ENCODE measurements at places on chromosomes 4 and X.
A peak's percentile ranks its signal among the peaks of the same experiment; 100 is the strongest.

DNA sequence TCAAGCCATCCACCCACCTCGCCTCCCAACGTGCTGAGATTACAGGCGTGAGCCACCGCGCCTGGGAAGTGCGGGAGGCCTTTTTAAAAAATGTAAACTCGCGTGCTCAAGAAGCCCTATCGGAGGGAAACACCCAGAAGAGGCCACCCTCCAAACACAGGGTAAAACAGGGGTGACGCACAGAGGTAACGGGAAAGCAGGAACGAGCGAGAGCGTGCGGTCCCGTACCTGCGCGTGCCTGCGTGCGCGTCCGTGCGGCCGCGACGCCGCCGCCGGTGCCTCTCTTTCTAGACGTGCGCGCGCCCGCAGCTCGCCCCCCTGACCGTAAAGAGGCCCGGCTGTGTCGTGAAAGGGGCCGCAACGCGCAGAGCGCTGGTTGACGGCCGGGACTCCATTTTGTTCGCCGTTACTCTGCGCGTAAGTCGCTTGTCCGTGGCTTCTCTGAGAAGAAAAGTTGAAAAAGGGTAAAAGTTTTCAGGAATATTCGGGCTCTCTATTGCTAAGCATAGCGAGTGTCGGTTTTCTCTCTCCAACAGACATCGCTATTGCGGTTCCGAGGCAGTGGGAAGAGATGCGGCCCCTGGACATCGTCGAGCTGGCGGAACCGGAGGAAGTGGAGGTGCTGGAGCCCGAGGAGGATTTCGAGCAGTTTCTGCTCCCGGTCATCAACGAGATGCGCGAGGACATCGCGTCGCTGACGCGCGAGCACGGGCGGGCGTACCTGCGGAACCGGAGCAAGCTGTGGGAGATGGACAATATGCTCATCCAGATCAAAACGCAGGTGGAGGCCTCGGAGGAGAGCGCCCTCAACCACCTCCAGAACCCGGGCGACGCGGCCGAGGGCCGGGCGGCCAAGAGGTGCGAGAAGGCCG lies at the start of gene MRFAP1:
Gene MRFAP1 (plus strand): TSS at position 394 of the 872 bp plus-strand sequence. CDS start 178 bp downstream, at position 572.
- peak; percentile 98 for DNase-seq

DNA sequence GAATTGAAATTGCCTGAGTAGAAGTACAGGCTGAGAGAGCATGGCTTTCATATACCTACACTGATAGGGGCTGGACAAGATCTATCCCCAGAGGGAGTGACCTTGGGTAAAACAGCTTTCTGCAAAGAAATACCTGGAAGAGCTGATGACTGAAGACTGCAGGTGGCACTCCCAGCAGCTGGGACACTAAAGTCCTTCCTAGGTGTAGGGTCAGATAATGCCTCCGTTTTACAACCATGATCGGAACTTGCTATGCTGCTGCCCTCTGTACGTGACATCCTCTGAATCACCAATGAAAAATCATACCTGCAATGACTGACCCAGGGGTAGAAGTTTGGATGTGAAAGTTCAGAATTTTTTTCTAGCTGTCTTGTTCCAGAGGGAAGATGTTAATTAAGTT lies 107.2 kb upstream of the WDR1 start:
- DNase-seq, result no peak

- DNase-seq, result no peak
Observed at GRCh38 chr4:38138363-38138762, 178.2 kb downstream of the PTTG2 start.

- DNase-seq, result peak; percentile 17
Observed at GRCh38 chr4:168421671-168422070, 58.6 kb downstream of the DDX60L start.

GRCh38 chr4:93355411-93355810 lies 473.1 kb upstream of the ATOH1 start:
- peak; percentile 60 for DNase-seq

DNA sequence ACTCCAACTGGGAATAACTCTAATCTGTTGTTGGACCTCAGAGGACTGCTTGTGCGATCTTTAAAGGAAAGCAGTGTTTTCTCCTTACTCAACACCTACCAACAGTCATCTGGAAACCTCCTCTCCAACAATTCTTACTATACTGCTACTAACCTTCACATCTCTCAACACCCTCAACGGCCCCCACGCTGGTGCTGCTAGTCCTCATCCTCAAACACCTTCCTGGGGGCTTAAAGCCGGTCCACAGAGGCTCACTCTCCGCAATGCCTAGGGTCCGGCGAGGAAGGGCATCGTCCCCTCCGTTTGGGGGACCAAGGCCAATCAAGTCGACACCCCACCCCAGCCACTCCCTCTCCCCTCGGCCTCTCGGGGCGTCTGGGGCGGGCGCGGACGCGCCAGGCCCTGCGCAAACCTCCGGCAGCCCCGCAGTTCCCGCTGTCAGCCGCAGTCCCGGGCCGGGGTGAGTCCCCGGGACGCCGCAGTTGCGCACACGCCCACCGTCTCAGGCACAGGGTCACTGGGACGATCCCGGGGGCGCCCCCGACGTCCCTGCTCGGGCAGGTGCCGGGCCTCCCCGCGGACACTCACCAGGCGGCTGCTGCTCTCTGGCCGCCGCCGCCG lies 418 bp downstream of the TAB3 start:
- no peak for DNase-seq

- peak; percentile 2 for DNase-seq
Observed at GRCh38 chr4:104022831-104023230, 303.0 kb upstream of the TACR3 start.

DNA sequence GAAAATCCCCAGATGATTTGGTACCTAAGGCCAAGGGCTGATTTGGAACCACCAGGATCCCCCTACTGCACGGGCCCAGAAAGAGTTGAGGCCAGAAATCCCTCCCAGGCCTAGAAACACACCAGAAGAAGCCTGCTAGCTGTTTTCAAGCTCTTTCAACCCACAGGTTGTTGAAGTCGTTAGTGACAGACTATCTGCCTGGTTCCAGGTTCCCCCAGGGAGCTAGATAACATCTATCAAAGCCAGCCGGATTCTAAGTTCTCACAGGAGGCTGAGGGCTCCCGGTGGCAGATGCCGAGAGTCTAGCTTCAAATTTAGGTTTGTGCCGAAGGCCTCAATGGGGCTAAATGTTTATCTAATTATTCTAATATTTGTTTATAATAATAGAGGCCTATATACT lies 132.0 kb upstream of the ATP6AP2 start:
- DNase-seq, result no peak

- DNase-seq, result peak; percentile 62
Observed at GRCh38 chr4:180134091-180134866, 2108.9 kb upstream of the TENM3 start.

- DNase-seq, result no peak
Observed at GRCh38 chr4:188887905-188888304, 748.7 kb downstream of the TRIML1 start.

GRCh38 chrX:119190091-119190681 lies 45.9 kb upstream of the PGRMC1 start:
- DNase-seq, result no peak

DNA sequence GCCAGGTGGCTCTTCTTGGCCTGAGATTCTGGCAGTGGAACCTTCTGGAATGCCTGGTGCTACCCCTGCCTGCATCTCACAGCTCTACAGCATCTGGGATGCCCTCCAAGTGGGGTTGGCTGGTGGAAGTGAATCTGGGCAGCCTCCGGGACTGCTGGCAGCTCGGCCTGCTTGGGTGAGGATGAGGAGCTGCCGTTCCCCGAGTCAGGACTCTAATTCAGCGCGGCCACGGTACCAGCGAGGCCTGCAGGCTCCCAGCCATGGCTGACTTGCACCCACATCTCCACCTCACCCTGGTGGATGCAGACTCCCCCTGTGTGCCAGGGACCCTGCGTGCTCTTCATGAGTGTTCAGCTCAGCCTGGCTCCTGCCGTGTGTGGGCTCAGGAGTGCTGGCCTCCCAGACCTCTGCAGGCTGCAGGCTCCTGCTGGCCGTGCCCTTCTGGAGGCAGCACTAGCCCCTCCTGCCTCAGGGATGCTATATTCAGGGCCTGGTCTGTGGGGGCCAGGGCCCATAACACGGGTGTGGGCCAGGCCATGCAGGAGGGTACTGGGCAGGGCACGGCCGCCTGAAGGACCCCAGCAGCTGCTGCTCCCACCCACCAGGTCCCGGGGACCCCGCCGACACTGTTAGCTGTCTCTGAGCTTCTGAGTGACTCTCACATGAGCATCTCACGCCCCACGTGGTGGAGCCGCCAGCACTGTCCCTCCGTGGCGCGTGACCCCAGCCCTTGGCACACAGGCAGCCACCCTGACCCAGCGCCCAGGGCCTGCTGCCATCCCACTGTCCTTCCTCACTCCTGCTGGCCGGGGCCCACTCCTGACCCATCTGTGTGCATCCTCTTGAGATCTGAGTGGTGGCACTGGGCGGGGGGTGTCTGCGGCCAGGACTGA lies 10.6 kb downstream of the UVSSA start:
- DNase-seq, result no peak

GRCh38 chrX:75748431-75748830 lies 36.6 kb downstream of the MAGEE2 start:
- DNase-seq, result no peak

DNA sequence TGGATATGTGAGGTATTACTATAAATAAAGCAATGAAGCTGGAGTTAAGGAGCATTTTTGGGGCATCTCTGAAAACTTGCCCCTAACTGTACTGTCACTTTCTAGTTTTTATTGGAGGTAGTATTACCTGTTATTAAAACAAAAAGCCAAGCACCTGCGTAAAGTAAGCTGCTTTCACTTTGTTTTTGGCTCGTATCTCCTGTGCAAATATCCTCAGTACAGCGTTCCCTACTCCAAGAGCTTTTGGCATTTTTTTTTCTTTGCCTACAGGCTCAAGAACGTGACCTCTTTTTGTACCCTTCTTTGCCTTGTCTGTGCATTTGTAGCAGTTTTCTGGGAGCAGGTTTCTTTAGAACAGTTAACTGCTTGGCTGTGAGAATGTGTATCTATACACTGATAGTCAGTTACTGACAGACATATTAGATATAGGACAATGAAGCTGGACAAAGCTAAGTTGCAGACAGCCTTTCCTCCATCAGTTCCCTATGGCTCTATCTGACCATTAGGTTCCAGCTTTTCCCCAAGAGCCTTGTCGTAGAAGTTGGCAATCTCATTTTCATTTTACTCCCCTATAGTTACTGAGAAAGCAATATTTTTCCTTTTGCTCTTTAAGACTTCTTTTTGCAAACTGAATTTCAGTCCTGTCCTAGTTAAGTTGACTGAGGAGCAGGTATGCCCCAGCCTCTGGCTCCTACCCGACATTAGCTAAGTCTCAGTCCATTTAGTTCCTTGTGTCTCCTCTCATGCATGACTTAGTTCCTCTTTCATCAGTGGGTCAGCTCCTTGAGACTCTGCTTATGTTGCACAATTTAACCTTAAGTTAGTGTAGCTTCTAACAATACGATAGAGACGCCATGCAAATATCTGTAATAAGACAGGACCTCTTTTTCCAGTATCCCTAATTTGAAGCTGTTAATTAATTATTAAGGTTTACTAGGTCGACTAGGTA lies 71.5 kb upstream of the HPRT1 start:
- DNase-seq, result no peak

- no peak for DNase-seq
Observed at GRCh38 chr4:36841583-36842326, 402.8 kb upstream of the NWD2 start.

Data from large intestine (tissue), 12 donors.